ENCODE measurements at places on chromosomes 13 and 19.

- DNase-seq: no peak
Measured at GRCh38 chr19:47049307-47049700, 880 bp upstream of the TMEM160 start.

DNA sequence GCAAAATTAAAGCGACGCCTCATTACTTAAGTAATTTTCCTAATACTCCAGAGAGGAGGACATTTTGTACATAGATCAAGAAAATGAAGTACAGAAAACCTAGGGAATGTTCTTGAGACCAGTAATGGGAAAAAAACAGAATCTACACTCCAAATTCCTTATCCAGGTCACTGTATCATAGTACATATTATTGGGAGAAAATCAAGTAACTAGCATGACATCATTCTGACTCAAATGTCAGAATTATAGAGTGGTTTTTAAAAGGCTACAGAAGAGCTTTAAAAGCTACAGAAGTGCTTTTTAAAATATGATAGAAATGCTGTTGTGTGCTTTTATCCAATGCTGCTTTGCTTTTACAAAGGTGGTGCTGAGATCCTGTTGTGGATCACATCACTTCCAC is 86.3 kb upstream of the SLC15A1 start:
- DNase-seq: no peak

DNA sequence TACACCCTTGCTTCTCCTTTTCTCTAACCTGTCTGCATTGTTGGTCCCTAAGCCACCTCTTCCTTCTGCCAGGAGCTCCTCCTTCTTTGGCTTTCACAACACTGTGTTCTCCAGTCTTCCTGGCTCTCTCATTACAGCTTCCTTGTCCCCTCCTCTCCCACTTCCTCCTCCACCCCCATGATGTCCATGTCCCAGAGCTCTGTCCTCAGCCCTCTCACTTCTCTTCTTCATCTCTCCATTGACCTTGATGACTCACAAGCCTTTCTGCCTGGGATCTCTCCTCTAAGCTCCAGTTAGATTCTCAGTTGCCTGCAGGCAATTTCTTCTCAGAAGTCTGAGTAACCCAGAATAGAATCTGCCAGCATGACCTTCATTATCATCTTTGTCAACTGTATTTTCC is 100.3 kb upstream of the WASF3 start:
- DNase-seq: no peak

GRCh38 chr19:18996796-18997394 is 36.4 kb downstream of the SUGP2 start:
- DNase-seq: no peak

DNA sequence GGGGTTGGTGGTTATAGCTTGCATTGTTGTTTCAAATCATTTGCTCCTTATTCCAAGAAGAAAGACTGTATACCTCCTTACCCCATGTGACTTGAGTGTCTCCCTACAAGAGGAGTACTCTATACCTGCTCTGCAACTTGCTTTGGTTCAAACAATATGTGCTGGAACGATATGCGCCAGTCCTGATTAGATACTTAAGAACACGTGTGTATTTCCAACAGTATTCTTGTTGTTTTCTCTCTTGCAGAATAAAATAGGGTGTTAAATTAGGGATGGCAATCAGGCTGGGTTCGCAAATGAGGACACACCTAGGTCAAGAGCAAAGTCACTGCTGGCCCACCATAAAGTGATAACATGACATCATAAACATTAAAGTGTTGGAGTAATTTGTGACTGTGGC is 895.0 kb upstream of the SLITRK1 start:
- DNase-seq: no peak

GRCh38 chr13:91622778-91623550 is 224.5 kb downstream of the GPC5 start:
- DNase-seq: no peak

GRCh38 chr19:13104360-13104847 is 1.7 kb upstream of the LYL1 start:
- DNase-seq: no peak

DNA sequence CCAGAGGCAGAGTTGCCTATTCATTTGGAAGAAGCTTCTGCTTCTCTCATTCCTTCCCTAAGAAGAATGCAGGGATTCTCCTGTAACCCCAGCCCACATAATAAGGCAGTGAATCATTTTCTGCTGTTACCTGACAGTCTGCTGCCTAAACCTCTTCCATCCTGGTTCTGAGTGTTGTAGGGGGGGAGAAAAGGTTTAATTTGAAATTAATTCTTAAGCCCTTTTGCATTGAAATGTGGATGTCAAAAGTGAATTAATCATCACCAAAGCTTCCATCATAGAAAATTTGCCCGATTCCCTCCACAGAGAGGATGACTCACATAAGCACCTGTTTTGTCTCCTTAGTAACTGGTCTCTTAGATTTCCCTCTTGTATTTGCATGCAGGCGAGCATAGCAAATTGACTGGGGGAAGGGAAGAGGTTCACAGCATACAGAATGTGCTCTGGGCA is 146.7 kb upstream of the FNDC3A start:
- DNase-seq: no peak

- DNase-seq: no peak
Measured at GRCh38 chr13:45630791-45631190, 15.3 kb upstream of the ERICH6B start.

DNA sequence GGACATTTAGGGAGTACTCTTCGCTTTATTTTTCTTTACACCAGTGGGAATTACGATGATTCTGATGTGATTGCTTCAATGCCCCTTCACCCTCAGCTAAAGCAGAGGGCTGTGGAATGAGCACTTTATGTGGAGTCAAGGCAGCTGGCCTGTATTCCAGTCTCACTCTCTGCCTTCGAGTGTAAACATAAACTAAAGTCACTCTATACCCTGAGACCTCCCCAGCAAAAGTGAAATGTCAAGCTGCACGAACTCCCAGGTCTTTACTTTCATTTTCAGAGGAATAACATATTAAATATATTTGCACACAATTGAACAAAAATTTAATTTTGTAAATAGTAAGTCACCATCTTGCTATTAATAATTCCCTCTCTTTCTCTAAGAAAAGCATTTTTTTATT is 557.1 kb downstream of the DACH1 start:
- DNase-seq: no peak

GRCh38 chr13:112236016-112236415 is 140.1 kb upstream of the SPACA7 start:
- no peak for DNase-seq

Measured in stimulated activated CD8-positive, alpha-beta memory T cell treated with anti-CD3 and anti-CD28 coated beads, Interleukin-7, amount 100 ng/mL, for 1 hour (primary cell).